Stimulated activated CD4-positive, alpha-beta T cell treated with anti-CD3 and anti-CD28 coated beads, Interleukin-15, amount 100 ng/mL, for 1 hour (primary cell): ENCODE measurements at places on chromosomes 2 and 18.

GRCh38 chr18:49685231-49685942 lies 123.5 kb downstream of the LIPG start:
- no peak for DNase-seq

DNA sequence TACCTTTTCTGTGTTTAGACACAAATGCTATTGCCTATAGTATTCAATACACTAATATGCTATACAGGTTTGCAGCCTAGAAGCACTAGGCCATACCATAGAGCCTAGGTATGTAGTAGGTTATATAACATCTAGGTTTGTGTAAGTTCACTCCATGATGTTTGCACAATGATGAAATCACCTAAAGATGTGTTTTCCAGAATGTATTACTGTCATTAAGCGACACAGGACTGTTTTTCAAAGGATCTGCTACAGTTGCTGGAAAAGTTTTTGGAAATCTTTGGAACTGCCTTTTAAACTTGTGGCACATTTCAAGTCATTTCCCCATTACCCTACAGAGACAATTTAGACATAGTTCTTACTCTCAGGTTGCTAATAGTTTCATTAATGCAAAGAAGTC lies 9.3 kb downstream of the PSMD1 start:
- DNase-seq: no peak

DNA sequence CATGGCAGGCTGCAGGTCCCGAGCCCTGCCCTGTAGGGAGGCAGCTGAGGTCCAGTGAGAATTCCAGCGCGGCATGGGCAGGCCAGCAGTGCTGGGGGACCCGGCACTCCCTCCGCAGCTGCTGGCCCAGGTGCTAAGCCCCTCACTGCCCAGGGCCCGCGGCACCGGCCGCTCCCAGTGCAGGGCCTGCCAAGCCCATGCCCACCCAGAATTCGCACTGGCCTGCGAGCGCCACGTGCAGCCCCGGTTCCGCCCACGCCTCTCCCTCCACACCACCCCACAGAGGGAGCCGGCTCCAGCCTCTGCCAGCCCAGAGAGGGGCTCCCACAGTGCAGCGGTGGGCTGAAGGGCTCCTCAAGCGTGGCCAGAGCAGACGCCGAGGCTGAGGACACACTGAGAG lies 158.5 kb upstream of the ACVR2A start:
- no peak for DNase-seq

DNA sequence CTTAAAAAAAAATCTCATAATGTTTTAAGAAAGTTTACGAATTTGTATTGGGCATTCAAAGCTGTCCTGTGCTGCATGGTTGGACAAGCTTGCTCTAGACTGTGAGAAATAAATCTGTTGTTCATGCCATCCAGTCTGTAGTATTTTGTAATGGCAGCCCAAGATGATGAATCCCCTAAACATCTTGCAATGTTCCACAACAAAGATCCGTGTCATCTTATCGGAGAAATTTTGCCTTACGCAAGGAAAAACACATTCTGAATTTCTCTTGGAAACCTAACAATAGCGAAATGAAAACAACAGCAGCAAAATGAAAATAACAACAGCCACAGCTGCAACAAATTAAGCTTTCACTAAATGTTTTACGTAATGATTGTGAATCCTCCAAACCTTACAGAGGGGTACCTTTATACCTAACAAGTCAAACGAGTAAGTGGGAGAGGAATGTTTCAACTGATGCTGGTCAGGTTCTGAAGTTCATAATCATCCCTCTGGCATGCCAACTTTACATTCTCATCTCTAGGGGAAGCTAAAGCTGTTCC lies 76.1 kb upstream of the RNU4ATAC start:
- no peak for DNase-seq

GRCh38 chr2:165427686-165428085 lies 41.8 kb upstream of the CSRNP3 start:
- no peak for DNase-seq
